ENCODE measurements at places on chromosomes 7 and 10.
A peak's percentile ranks its signal among the peaks of the same experiment; 100 is the strongest.

GRCh38 chr7:13155188-13155587, 467.8 kb downstream of the ARL4A start:
- no peak for DNase-seq

DNA sequence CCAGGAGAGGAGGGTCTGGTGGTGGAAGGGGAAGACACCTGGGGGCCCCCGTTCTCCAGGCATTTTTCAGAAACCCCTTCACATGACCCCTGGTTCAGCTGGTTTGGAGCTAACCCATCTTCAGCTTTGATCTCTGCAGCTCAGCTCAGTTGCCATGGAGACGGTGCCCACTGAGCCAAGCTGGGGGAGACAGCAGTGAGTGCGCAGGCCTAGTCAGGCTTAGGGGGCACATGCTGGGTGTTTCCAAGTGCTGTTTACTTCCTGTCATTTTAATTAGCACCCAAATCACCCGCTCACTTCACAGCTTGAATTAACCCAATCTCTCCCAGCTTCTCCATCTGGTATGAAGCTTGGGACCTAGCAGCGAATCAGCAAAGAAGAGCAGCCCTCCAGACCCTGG, 9.0 kb downstream of the SPOCK2 start:
- peak; percentile 84 for DNase-seq

GRCh38 chr10:6218692-6219493, 16.2 kb downstream of the PFKFB3 start:
- no peak for DNase-seq

GRCh38 chr10:89887406-89887805, 186.0 kb downstream of the KIF20B start:
- DNase-seq = no peak

DNA sequence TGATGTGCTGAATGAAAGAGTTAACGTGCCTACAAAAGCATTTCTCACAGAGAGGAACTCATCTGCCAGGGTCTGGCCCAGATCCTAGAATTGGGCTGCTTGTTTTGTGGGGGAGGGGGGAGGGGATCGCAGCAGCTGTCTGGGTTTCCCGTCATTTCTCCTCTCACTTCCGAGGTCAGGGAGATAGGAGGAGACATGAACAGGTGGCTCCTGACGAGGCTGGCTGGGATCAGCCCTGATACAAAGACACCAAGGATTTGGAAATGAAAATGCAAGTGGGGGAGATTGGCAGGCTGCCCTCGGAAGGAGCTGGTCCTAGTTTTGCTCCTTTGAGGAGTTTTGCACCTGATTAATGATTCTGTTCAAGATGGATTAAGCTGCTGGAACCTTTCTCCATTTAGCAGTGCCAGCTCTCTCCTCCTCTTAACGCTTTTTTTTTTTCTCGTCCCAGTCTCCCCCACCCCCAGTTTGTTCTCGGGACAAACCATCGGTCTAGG, 86.8 kb upstream of the KMT2C start:
- no peak for DNase-seq
